Upper lobe of left lung (tissue), 6 donors: ENCODE measurements at places on chromosomes 16 and 17.

DNA sequence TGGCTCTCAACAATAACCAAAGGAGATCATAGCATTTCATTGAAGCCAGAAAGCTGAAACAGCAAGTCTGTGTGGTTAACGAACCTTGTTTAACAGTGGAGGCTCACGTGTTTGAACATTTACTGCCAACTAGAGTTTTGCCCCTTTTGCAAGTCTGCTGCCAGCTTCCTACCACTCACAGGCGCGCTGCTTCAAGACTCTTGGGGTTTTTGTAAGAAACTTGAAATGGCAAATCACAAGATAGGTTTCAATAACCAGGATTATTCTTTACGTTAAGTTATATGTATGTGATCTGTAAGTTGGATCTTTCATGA is 1.2 kb downstream of the SNTB2 start:
- DNase-seq, result no peak

DNA sequence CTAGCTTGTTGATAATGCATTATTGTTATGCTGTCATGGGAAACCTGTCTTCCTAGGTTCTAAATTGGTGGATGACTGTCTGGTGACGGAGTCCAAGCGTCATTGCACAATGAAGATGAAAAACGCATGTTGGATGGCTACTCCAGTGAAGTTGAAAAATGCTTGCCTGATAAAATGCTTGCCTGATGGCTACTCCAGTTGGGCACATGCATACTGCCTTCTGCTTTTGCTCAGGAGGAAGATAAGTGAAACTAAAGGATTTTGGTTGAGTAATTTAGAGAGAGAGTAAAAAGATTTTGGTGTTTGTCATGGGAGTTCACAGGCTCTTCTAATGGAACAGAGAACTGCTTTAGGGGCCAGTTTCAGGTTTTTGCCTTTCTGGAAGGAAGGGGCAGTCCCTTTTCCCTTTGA is 118.6 kb downstream of the PRKCA start:
- DNase-seq, result no peak

DNA sequence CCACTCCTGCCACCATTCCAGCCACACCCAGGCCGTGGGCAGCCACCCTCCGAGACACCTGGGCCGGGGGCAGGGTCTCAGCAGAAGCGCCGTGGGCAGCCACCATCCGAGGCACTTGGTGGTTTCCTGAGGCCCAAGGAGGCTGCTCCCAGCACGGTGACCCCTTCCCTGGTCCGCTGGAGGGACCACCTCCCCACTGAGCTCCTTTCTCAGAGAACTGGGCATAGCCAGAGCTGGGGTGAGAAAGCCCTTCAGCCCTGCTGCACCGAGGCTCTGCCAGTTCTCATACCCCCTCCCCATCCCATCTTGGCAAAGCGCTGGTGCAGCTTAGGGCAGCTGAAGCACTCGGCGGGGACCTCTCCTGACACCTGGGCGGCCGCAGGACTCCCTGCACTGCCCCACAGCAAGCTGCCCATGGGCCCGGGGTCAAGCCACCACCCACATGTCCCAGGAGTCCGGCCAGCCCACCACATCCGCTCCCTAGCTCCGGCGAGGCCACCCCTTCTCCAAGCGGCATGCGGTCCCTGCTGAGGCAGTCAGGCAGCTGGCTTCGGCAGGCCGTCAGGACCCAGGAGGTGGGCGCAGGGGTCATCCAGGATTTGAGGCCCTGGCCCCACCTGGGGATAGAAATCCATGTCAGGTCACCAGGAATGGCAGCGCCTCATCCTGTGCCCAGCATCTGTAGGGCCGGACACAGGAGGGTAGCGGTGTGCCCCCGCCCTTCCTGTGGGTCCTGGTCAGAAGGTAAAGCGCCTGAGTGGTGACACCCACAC is 1.3 kb upstream of the CYBA start:
- peak; percentile 79 for DNase-seq

DNA sequence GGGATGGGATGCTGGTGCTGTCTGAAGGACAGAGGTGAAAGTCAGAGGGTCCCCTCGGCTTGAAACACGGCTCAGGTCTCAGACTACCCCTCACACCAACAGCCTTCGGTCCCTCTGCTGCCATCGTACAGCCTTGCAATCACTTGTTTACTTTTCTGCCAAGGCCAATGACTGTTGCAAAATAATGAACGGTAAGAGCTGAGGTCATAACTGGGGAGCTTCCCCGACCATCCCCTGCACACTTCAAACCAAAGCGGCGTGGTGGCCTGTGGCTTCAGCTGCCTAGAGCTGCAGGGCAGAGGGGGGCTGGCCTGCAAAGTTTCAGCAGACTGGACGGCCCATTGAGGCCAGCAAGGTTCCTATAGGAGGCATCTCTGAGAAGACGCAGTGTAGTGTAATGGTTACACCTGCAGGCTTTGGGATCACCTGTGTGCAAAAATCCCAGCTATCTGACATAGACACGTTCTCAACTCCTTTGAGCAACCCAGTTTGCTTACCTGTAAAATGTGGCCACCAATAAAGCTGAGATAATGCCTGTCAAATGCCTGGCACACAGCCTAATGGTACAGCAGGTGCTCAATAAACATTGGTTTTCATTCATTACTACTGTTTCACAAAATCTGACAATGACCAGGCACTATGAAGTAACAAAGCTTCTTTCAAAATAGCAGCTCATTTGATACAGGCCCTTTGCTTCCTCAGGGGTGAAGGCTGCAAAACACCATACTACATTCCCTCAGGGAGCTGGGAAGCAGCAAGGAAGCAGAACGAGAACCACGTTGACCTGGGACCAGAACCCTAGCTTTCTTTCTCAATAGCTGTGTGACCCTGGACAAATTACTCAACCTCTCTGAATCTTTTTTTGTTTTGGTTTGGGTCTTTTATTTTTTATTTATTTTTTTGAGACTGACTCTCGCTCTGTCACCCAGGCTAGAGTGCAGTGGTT is 5.0 kb downstream of the PAM16 start:
- no peak for DNase-seq

- no peak for DNase-seq
These were observed 44.2 kb downstream of the NEUROD2 start for GRCh38 chr17:39563476-39563875.

- DNase-seq, result no peak
These were observed 1.8 kb upstream of the RASD1 start for GRCh38 chr17:17497845-17498520.

DNA sequence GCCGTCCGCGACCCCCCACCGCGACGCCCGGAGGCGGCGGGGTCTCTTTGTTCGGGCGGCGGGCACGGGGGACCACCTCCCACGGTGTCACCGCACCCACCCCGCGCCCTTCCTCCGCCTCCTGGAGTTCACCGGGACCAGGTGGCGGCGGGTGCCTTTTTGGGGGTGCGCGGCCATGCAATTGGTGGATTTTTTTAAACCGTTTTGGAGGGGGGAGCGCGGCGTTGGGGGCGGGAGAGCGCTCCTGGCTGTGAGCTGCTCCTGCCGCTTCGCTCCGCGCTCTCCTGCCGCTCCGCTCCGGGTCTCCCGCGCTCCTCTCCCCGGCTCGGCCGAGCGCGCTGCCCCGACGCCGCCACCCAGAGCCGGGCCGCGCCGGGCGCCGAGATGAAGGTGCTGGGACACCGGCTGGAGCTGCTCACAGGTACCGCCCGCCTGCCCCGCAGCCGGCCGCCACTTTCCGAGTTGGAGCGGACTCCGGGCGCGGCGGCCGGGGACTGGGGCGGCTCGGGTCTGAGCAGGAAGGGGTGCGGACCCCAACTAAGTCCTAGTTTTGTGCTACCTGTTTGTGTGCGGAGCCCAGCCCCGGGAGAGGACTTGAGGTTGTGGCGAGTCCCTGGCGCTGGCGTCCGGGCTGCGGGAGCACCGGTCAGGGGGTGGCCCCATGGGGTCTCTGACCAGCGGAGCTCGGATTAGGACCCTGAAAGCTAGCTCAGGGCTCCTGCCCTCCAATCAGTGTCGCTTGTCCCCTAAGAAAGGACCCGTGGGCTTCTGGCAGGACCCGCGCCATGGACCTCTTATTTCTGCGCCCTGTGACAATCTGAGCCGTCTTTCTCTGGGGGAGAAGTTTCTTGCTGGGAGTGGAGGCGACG is 35.7 kb upstream of the NDRG4 start:
- no peak for DNase-seq

- DNase-seq, result no peak
These were observed 231.4 kb upstream of the WSCD1 start for GRCh38 chr17:5838661-5839300.

GRCh38 chr17:64533784-64534183 is 27.0 kb downstream of the CEP95 start:
- no peak for DNase-seq

DNA sequence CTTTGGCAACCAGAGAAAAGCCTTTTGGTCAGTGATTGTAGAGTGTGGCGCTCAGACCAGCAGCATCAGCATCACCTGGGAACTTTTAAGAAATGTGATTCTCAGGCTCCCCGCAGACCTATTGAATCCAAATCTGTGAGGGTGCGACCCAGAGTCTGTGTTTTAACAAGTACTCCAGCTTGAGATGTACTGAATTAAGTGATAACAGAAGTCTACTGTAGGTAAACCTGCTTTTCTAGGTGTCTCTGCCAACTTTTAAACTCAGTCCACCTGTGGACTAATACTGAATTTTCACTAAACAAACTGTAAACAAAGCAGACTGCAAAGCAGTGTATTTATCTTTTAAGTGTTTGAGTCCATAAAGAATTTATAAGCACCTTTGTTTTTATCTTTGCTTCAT is 43.6 kb downstream of the NUP93 start:
- no peak for DNase-seq

GRCh38 chr17:41697122-41697962 is 8.7 kb downstream of the EIF1 start:
- DNase-seq, result peak; percentile 81

GRCh38 chr16:55399911-55400310 is 75.9 kb downstream of the IRX6 start:
- no peak for DNase-seq

DNA sequence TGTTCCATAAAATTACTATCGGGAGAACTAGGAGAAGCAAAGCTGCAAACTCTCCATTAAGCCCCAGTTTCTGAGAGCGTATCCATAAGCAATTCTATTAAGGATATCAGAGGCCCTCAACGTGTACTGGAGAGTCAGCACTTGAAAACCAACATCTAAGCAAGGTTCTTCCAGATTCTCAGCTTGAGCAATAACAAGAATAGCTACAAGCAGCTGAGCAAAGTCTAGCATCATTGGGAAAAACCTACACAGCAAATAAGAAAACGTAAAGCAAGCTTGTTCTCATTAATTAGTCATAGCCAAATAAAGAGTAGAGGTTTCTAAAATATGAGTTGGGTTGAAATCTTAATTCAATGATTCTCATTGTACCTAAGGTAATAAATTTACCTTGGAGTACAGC is 26.9 kb upstream of the COX10 start:
- no peak for DNase-seq

GRCh38 chr17:36523113-36523512 is 11.6 kb downstream of the MYO19 start:
- DNase-seq, result no peak

- no peak for DNase-seq
These were observed 91.5 kb upstream of the HAS3 start for GRCh38 chr16:69013991-69014390.

DNA sequence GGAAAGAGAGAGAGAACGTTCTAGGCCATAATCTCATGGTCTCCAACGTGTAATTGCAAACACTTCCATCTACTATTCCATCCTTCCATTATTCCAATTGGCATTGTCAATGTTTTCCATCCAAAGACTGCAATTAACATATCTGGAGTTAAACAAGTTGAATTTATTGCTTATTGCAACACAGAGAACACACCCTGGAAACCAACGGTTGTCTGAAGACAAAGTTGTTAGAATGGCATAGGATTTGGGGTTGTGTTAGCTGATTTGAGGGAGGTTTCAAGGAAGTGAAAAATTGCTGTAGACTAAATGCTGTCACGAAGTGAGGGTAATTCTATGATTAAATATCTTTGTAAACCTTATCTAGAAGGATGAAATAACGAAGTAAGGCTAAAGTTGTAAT is 178.8 kb downstream of the CNTNAP4 start:
- DNase-seq, result no peak

- DNase-seq, result no peak
These were observed 3.3 kb downstream of the LRRC46 start for GRCh38 chr17:47834756-47835155.

- DNase-seq, result no peak
These were observed 14.3 kb upstream of the SCIMP start for GRCh38 chr17:5248821-5249479.

GRCh38 chr16:15542734-15543347 is 100.1 kb downstream of the MARF1 start:
- no peak for DNase-seq

GRCh38 chr16:17564856-17565255 is 94.1 kb upstream of the XYLT1 start:
- no peak for DNase-seq

DNA sequence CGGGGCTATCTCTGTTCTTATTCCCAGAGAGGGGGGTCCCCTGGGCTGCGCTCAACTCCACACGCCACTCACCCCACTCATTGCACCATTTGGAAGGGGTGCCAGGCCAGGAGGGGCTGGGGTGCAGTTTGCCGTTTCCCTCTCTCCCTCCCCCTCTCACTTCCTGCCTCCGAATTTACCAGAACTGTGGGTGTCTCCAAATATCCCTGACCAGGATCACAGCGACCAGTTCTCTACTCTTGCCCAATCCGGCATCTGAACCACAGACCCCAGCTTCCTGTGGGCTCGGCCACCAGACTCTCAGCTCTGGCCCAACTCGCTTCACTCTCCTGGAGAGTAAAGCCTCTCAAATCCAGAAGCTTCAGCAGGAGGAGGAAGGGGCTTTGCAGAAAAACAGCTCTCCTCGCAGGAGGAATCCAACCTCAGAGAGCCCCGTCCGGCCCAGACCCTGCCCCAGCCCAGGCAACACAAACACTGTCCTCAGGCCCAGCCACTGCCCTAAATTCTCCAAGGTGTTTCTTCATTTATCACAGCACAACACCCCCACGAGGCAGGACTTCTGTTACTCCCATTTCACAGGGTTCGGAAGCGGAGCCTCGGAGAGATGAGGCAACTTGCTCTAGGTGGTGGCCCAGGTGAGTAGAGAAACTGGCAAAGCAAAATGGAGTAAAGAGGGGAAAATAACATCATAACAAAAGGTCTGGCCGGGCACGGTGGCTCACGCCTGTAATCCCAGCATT is 423 bp upstream of the ASGR2 start:
- no peak for DNase-seq

DNA sequence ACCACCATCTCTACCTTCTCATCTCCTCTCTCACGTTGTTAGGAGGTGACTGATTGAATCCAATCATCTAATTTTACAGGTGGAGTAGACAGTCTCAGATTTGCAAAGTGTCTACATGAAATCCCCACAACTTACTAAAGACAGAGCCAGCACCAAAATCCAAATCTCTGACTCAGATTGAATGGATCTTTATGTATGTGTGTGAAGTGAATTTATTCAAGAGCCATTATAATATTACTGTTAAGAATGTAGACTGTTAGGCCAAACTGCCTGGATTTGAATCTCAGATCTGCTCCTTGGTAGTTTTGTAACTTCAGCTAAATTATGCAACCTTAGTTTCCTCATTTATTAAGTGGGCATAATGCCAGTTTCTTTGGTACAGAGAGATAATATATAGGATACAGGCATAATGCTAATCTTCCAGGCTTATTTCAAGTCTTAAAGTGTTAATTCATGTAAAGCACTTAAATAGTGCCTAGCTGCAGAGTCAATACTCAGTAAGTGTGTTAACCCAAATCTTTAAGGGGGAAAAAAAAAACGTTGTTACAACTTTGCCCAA is 12.7 kb downstream of the CNEP1R1 start:
- no peak for DNase-seq
